ENCODE measurements at places on chromosomes 5 and 9.
A peak's percentile ranks its signal among the peaks of the same experiment; 100 is the strongest.

GRCh38 chr5:59893429-59894227 lies at the start of gene PDE4D:
Gene PDE4D, minus strand, starts transcription at chr5:59893726.
- peak; percentile 64 for DNase-seq

GRCh38 chr9:114153761-114154599 lies 1.4 kb upstream of the COL27A1 start:
- peak; percentile 46 for DNase-seq

DNA sequence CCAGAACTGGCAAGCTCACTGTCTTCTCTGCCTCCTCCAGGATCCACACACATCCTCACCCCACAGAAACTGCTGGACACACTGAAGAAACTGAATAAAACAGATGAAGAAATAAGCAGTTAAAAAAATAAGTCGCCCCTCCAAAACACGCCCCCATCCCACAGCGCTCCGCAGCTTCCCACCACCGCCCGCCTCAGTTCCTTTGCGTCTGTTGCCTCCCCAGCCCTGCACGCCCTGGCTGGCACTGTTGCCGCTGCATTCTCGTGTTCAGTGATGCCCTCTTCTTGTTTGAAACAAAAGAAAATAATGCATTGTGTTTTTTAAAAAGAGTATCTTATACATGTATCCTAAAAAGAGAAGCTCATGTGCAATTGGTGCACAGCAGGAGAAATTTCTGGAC lies 16.1 kb upstream of the CFAP157 start:
- DNase-seq = no peak

GRCh38 chr5:143229426-143229895 lies 174.0 kb downstream of the NR3C1 start:
- DNase-seq = no peak

DNA sequence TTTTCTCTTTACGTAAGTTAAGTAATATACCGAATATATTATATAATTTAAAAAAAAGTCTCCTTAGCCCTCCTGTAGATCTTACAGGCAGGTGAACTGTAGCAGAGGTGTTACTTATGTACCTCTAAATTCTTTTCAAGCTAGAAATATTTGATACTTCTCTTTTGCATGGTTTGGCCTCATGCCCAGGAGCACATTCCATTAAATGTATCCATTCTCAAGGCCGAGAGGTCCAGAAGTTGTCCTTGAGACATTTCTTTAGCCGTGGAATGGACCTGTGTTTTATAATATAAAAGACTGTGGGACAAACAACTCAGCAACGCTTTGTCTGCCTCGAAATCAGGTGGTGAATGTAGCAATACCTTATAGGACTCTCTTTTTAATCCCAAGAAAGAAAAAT lies 184.5 kb downstream of the TRIO start:
- DNase-seq = peak; percentile 26
